Head of caudate nucleus (tissue), 42 donors: ENCODE measurements at places on chromosomes 11 and 22.

- no peak for DNase-seq
These were observed 4.5 kb upstream of the KCNE3 start for GRCh38 chr11:74471668-74472429.

GRCh38 chr11:843086-843734 is 558 bp downstream of the TSPAN4 start:
- DNase-seq, result no peak

DNA sequence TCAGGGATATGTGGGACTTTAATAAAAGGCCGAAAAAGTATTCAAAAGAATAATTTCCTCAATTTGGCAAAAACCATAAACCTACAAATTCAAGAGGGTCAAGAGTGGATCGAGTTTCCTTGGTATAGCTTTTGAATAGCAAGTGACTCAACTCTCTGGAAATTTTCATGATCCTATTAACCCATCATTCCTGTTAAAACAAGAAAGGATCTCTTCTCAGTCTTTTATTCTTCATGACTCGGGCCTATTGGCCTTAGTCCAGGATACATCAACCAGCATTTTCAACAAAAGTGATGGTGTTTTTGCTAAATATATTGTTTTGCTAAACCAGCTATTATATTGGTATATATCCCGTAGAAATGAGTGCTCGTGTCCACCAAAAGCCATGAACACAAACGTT is 110.3 kb downstream of the ATXN10 start:
- DNase-seq, result no peak

DNA sequence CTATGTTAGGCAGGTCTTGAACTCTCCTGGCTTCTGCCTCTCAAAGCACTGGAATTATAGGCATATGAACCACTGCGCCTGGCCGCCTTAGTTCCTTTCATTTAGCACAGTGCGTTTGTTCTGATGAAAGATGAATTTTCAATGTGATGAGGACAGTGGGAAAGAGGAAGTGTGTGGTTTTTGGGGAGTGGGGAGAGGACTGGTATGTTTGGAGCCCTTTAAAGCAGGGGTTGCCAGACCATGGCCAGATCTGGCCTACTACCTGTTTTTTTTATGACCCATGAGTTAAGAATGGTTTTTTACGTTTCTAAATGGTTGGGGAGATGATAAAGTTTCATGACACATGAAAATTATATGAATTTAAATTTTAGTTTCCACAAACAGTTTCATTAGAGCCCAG is 12.5 kb downstream of the ATXN10 start:
- no peak for DNase-seq

DNA sequence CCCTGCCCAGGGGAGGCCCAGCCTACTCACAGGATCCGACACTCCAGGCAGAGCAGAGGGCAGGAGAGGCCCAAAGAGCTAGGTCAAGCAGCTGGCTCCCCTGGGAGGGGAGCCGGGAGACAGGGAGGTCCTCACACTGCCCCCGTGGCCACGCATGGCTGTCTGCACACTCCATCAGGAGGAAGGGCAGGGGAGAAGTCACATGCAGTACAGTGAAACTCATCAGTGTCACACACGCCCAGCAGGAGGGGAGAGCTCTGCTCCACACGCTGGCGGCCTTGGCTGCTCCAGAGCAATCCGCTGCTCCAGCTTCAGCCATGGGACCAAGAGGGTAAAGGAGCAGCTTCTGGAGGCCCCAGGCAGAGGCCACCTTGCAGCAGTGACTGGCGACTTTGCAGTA is 14.3 kb downstream of the TCIRG1 start:
- DNase-seq, result no peak

- DNase-seq, result no peak
These were observed 148.9 kb downstream of the BRD1 start for GRCh38 chr22:49678842-49679170.

- no peak for DNase-seq
These were observed 1.6 kb upstream of the TRIM5 start for GRCh38 chr11:5686426-5686825.

DNA sequence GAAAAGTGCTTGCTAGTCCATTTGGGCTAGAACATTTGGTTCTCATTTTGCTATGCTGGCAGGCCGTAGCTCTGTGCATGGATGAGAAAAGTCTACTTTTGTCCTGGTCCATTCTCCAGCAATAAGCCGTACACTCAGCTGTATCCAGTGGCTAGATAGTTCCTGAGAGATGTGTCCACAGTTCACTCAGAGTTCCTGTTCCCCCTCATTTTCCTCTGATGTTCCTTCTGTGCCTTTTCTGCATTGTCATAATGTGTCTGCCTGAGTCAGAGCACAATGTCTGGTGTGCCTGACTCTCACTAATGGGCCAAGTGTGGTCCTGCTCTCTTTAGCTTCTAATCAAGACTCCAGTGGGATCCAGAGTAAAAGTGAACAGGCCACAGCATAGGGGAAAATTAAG is 215.7 kb upstream of the CTSC start:
- no peak for DNase-seq

GRCh38 chr11:27976262-27976661 is 131.7 kb downstream of the KIF18A start:
- DNase-seq, result no peak

DNA sequence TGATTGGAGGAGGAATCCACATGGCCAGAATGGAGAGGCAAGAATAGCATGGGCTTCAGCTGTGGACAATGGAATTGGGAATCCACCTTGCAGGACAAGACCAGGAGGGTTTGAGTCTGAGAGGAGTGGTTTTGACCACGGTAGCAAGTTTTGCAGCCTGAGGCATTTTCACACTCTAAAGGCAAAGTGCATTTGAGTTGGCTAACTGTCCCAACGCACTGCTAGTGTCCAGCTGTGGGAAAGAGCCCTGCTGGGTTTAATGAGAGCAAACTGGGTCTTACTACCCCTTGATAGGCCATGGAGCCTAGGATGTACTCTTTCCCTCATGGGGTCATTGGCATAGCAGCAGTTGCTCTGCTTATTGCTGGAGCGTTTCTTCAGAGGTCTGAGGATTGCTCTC is at the start of gene OR5B2:
OR5B2 (minus strand) TSS at position 101 of the 400 bp plus-strand sequence. CDS start 4,860 bp downstream, outside the sequence.
- no peak for DNase-seq

DNA sequence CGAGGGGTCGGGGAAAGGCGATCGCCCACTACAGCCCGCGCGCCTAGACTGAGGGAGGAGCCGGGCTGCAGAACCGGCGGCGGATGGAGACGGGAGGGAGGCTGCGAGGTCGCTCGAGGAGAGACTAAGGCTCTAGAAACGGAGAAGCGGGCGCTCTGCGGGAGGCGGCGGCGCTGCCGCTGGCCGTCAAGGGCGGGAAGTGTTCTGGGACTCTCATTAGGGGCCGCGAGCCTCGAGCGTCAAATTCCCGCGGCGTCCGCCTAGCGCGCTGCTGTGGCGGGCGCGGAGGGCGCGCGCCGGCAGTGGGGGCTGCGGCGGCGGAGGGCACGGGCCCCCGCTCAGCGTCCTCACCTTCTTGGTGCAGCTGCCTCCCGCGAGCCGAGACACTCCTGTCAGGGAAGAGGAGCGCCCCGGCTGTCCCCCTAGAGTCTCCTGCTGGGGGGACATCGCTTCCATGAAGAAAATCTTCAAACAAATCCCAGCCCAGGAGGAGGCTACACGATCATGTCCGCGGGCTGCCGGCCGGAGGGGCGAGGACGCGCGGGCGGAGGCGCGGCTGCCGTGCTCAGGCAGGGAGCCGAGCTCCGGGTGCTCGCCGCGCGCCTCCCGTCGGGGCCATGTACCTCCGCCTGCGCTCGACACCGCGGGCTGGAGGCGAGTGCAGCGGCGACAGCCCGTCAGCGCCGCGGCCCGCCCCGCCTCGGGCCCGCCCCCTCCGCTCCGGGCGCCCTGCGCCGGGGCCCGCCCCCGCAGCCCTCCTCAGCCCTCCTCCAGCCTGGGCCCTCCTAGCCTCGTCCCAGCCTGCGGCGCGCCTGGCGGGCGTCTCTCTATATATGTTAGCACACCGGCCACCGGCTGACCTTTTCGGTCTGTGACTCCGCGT is at the start of gene ARHGAP20:
ARHGAP20 (minus strand) TSS at position 662 of the 883 bp plus-strand sequence; CDS start at position 456, 206 bp downstream.
- DNase-seq, result peak; percentile 68

GRCh38 chr11:129543515-129544290 is 168.1 kb downstream of the BARX2 start:
- no peak for DNase-seq

DNA sequence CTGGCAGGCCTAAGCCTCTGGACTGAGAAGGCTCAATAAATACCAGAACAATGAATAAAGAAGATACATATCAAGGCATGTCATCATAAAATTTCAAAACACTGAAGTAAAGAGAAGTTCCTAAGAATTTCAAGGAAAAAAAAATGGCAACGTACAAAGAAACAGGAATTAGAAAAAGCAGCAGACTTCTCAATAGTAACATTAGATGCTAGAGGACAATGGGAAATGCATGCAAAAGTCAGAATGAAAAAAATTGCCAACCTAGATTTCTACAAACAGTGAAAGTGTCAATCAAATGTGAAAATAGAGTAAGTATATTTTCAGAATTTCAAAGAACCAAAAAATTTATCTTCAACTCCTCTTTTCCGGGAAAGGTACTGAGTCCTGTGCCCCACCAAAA is 125.0 kb downstream of the KCNC1 start:
- no peak for DNase-seq

DNA sequence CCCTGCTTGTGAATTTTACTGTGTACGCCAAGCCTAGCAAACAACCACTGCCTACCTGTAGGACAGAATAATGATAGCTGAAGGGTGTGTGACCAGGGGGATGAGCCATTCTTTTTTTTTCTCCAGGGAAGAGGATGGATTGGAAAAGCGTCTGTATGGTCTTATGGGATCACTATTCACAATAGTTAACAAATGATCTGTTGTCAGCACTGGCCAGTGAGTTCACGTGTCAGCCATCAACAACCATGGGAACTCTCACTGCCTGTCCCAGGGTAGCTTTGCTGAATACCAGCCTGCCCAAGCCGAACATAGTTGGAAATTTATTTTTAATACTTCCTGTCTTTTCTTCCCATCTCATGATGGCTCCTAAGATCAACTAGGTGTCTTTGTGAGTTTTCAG is 170.2 kb downstream of the ST3GAL4 start:
- no peak for DNase-seq

- no peak for DNase-seq
These were observed 48.5 kb upstream of the PRDM11 start for GRCh38 chr11:45097721-45098493.

DNA sequence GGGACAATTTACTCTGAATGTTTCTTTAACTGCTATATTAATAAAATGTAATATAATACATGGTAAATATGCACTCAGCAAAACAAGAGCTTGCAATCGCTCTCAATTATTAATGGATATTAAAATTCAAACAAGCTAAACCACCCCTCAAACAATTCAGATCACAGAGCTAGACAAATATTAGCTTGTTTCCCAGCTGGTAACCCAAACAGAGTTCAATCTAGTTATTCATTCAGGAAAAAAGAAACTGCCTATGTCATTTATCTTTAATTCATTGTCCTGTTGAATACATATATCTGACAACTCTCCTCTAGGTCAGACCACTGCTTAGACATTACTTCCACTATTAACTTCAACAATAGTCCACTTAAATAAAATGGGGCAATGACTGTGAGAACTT is 78.7 kb downstream of the SERGEF start:
- DNase-seq, result no peak

DNA sequence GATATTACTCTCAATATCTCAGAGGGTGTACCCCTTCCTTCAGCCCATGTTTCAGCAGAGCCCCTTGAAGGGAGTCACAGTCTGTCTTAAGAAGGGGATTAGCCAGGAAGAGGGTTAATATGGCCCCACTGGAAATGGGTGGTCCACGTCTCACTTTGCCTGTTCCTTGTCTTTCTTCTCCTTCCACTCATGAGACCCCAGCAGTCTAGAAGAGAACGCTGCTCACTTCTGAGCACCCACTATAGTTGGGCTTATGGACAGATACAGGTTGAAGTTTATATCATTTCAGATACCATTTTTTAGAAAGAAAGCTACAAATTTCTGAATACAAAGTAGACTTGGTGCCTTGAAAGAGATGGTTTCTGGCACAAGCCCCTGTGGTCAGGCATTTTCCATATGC is 139.3 kb upstream of the API5 start:
- no peak for DNase-seq

DNA sequence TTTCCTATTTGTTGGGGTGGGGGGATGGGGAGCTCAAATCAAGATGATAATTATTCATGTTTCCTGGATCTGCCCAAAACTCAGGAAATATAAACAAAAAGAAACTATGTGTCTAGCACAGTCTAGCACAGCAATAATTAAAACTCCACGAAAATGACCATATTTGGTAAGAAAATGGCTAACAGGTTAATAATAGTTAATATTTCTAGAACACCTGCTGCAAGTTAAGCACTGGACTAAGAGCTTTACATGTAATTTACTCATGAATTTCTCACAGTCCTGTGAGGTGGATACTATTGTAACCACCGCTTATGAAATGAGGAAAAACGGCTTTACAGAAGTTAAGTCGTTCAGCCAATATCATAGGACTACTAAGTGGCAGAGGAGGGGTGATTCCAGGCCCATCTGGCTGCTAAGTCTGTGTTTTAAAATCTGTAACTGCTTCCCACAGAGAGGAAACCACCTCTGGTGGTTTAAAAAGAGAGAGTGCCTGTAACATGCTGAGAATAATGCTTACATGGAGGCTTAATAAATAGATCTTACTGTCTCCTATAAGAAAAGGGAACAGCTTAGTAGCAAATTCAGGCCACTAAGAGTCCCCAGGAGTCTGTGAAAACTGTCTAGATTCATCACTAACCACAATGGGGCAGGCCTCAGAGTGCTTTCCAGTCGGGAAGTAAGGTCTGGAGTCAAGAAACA is 11.0 kb upstream of the AMOTL1 start:
- no peak for DNase-seq

DNA sequence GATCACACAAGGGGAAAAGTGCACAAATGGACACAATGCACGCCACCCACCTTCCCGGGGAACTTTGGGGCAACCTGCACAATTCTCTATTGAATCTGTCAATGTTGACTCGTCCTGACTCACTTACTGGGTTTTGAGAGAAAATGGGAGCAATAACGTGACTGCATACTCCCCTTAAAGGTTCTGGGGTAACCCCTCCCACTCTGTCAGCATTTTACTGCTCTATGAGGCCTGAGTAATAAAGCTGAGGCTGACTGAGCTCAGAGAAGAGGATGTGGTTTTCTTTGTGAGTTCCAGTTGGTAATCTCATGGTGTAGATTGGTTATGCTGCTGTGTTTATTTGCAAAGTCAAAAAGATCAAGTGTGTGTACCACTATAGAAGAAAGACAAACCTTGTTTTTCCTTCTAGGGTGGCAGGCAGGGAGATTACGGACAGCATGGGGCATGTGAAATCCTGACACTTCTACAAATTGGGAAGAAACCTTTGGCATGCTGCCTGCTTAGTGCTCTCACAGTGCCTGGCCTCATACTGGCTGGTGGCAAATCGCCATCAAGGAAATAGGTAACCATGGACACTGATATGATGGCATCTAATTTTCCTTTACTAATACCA is 16.1 kb upstream of the APOA1 start:
- DNase-seq, result no peak

DNA sequence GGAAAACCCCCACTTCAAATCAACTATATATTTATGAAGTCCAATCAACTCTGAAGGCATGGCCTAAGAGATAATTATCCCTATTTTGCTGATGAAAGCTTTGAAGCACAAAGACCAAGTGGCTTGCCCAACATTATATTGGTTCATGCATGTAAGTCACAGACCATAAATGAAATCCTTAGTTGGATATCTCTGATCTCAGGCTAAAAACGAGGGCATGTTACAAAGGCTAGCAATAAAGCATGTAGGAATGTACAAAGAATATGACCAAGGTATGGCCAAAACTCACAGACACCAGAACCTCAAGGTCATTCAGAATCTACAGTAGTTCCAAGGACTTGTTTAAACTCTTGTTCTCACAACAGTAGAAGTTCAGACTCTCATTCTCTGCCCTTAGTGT is 100.2 kb upstream of the SESN3 start:
- no peak for DNase-seq

GRCh38 chr11:8649361-8649760 is 33.1 kb downstream of the TRIM66 start:
- DNase-seq, result no peak

GRCh38 chr11:94077552-94078293 is 50.9 kb upstream of the PANX1 start:
- no peak for DNase-seq
